ENCODE measurements at places on chromosomes 12 and 14. TPM values are rescaled to one million over a fixed set of nuclear protein-coding genes. Genes with fewer than 3 reads are reported as not detected.

Gene RNASE13
- total RNA-seq, result not detected

DNA sequence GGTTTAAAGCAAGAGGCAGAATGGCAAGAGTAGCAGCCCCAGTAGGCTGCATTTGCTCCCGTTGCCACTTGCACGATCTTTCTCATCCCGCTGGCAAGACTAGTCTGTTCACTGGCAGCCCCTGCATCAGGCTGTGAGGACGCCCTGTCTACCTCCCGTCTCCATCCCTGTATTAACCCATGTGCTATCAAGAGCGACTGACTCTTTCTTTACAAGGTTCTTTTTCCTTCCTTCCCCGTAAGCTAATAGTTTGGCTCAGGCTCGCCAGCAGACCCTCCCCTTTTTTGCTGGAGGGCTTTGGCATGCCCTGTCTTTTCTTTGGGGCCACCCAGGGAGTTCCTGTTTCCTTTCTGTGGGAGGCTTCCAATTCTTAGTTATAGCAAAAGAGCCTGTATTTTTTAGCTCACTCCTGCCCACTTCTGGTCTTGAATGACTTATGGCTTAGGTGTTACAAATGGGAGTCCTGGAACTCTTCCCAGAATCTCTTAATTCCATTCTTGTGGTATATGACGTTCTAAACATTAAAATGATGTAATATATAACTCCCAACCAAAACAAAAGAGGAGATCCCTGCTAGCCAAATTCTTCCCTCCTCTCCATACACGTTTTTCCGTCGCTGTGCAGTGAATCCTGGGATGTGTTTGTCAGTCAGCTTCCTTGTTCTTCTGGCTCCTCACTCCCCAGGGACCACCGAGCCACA, 149.0 kb downstream of the PRKCH start:
- peak; percentile 77 for DNase-seq

DNA sequence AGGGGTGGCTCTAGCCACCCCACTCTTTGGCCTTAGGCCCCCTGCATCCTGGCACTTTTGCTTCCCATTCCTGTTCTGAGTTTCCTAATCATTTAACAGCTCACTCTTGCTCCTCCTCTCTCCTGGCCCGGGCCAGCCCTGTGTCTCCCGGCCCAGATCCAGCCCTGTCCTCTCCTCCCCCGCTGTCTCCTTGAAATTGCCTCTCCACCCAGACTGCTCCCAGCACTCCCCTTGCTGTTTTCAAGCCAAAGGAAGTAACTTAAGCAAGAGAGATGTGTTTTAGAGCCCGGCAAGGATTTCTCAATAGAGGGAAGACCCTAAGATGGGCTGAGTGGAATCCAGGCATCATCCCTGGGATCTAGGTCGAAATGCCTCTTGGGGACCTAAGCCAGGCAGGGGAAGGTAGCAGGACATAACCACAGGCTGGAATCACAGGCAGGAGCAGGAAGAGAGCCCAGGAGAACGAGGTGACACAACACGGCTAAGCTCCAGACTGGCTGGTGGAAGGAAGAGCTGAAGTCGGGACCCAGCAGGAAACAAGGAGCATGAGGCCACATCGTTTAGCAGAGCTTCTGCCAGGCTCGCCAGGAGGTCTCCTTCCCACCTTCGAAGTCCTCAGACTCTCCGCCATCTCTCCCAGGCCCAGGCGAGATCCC, 2.0 kb upstream of the LRP1-AS start:
- DNase-seq, result peak; percentile 77

DNA sequence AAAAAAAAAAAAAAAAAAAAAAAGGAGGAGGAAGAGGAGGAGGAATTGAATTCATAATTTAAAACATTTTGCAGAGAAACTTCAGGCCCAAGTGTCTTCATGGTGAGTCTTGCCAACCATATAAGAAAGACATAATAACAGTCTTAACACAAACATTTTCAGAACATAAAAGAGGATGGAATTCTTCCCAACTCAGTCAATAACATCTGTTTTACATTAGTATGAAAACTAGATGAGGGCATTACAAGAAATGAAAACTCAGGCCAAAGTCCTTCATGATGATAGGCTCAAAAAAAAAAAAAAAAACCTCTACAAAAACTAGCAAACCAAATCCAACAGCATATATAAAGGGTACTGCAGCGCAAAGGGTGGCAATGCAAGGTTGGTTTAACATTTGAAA, 151.6 kb downstream of the FOXA1 start:
- no peak for DNase-seq

GRCh38 chr12:62190689-62191490, 69.3 kb upstream of the USP15 start:
- no peak for DNase-seq

DNA sequence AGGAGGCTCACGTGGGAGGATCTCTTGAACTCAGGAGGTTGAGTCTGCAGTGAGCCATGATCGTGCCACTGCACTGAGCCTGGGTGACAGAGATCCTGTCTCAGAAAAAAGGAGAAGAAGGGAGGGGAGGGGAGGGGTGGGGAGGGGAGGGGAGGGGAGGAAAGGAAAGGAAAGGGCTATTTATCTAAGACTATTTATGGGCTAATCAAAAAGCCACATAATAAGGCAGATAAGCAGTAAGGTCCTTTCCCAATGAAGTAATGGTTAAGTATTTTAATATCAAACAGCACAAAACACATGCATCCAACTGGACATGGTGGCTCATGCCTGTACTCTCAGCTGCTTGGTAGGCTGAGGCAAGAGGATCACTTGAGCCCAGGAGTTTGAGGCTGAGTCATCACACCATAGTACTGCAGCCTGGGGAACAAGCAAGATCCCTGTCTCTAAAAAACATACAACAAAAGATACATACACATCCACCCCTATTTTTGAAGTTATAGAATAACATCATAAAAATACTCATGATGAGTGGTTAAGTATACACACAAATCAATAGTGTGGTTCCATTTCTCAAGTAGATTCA, 9.7 kb downstream of the PAWR start:
- DNase-seq, result no peak

DNA sequence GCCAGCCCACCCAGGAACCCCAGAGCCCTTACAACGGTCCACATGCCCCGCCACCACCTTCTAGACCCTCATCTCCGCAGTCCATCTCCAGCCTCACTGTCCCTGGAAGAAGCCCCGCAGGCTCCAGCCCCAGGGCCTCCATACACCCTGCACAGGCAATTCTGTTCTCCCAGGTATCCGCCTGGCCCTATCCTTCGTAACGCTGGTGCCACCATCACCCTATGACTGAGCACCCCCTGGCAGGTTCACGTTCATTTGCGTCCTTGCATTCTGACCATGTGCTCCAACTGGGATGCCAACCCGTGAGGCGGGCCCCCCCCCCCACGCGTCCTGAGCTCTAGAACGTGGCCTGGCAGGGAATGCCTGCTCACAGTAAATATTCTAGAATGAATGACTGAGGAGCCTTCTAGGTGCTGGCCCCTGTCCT, 675 bp upstream of the SCARB1 start:
- DNase-seq, result no peak
